ENCODE measurements at places on chromosomes 7 and 10. TPM values are rescaled to one million over a fixed set of nuclear protein-coding genes. Genes with fewer than 3 reads are reported as not detected.

The MACROH2A2 gene
- 14.5 TPM for polyA plus RNA-seq

The ZNF804B gene
- polyA plus RNA-seq: not detected

The GJD4 gene
- not detected for polyA plus RNA-seq

- peaks cover 10% of the 10 kb centered on the region for H3K4me1 ChIP-seq
- H3K36me3 ChIP-seq: peaks cover 10% of the 10 kb centered on the region
- no peak overlapping the region for H3K27ac ChIP-seq
- no peaks in the 10 kb centered on the region for H3K27me3 ChIP-seq
- DNase-seq: no peak
- no peak overlapping the region for H3K4me3 ChIP-seq
Measured at GRCh38 chr10:61984803-61985418, 83.4 kb downstream of the ARID5B start.

- H3K27ac ChIP-seq: no peak overlapping the region
- no peak for DNase-seq
- peaks cover under 1% of the 10 kb centered on the region for H3K4me1 ChIP-seq
- peaks cover 2% of the 10 kb centered on the region for H3K36me3 ChIP-seq
Measured at GRCh38 chr10:71359364-71360046, 37.2 kb upstream of the CDH23 start.

The SLC26A4 gene
- polyA plus RNA-seq: 0.20 TPM

- peak; percentile 13 for DNase-seq
- 0 out of 2 replicates have a peak overlapping the region, but pooled peaks have one; percentile 20 for H3K27ac ChIP-seq
- no peak overlapping the region for H3K4me3 ChIP-seq
Measured at GRCh38 chr10:33098951-33099663, 141.1 kb upstream of the ITGB1 start.

The SMKR1 gene
- polyA plus RNA-seq: not detected

- H3K27me3 ChIP-seq: no peaks in the 10 kb centered on the region
- H3K27ac ChIP-seq: no peak overlapping the region
- no peak for DNase-seq
- no peaks in the 10 kb centered on the region for H3K4me1 ChIP-seq
- no peak overlapping the region for H3K4me3 ChIP-seq
- no peaks in the 10 kb centered on the region for H3K36me3 ChIP-seq
Measured at GRCh38 chr7:144452064-144452463, 48.6 kb upstream of the NOBOX start.

The ITIH5 gene
- 0.07 TPM for polyA plus RNA-seq

DNA sequence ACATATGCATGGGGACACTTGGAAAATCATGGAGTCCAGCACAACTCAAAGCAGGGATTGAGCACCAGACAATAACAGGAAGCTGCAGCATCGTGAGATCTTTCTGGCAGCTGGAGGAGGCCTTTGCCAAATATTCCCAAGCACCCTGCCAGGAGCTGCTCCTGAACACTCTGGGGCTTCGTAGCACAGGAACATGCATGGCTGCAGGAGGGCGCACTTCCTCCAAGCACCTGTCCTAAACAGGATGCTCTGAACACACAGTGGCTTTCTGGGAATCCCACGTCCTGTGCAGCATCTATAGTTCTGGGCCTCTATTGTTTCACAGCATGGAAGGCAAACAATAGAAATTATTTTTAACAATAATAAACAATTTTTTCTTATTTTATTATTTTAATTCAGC lies 4.1 kb downstream of the ABLIM1 start:
- no peaks in the 10 kb centered on the region for H3K27me3 ChIP-seq
- H3K27ac ChIP-seq: no peak overlapping the region
- H3K4me1 ChIP-seq: peaks cover 4% of the 10 kb centered on the region
- DNase-seq: no peak
- H3K36me3 ChIP-seq: no peaks in the 10 kb centered on the region
- H3K4me3 ChIP-seq: no peak overlapping the region

DNA sequence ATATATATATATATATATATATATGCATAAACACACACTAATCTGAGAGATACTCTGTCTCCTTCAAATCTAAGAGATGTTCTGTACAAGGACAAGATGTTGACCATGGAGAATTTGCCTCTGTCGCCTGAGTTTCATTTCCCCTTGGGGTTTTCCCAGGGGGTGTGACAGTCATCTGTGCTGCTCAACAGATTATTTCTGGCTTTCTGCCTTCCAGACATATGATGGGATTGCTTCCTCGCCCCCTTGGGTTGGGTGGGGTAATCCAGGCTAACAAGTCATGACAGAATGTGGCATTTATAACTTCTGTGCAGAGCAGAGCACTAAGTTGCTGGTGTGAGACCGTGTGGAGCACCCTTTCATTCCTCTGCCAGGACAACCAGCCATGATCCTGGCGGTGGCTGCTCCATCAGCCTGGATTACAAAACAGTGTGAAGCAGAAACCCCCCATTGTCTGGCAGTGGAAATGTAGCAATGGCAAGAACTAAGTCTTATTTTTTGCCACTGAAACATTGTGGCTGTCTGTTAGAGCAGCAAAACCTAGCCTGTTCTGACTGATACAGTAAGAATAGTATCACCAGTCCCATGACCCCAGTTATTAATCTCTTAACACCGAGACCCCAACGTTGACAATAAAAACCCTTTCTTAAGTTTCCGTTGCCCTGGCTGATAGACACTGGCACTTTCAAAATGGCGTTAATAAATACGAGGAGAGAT lies 13.7 kb upstream of the USP6NL start:
- no peaks in the 10 kb centered on the region for H3K4me1 ChIP-seq
- no peaks in the 10 kb centered on the region for H3K36me3 ChIP-seq
- peaks cover 3% of the 10 kb centered on the region for H3K27me3 ChIP-seq
- no peak for DNase-seq

The GNGT1 gene
- polyA plus RNA-seq: not detected

DNA sequence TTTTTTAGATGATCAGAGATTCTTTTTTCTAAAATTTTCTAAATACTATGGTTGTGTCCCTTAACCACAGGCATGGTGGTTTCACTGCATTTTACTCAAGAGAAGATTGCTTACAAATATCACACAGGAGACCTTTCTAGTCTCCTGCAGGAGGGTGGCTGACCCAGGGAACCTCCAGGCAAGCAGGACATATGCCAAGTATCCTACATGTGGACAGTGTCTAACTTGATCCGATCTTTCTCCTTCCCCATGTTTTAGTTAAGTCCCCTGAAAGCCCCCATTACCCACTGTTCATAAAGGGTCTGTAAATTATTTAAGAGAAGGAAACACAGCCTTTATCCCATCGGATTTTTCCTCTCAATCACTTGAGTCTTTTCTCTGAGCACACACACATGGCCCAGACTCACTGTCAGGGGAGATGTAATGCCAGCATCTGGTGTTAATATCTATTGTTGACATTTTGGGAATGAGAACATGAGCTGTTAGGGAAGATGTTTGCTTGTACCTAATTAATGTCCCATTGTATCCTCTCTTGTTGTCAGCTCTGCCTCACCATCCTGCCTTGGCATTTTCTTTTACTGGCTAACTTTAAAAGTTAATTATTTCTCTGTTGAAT lies 755.2 kb downstream of the AUTS2 start:
- H3K27me3 ChIP-seq: no peaks in the 10 kb centered on the region
- no peak overlapping the region for H3K27ac ChIP-seq
- H3K4me1 ChIP-seq: no peaks in the 10 kb centered on the region
- H3K36me3 ChIP-seq: no peaks in the 10 kb centered on the region
- no peak overlapping the region for H3K4me3 ChIP-seq

DNA sequence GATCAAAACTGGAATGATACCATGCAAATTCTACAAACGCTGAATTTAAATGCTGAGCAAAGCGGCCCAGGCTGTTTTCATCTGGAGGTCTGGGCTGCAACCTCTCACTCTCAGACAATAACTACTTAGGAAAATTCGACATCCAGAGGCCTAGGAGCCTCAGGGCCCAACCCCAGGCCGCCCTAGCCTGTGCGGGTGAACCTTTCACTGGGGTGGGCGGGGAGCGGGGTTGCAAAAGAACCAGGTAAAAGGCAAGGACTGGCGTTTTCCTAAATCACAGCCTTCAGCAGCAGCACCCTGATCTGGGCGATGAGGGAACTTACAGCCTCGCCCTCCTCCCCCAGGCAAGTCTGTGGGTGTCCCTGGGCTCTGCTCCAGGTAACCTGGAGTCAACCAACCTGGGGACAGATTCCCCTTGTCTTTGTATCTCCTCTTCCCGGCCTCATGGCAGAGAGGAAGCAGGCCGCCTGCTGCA lies 33.4 kb downstream of the CALML5 start:
- peaks cover 17% of the 10 kb centered on the region for H3K4me1 ChIP-seq
- H3K27ac ChIP-seq: peak overlapping the region; percentile 19
- no peaks in the 10 kb centered on the region for H3K36me3 ChIP-seq
- H3K4me3 ChIP-seq: no peak overlapping the region
- H3K27me3 ChIP-seq: no peaks in the 10 kb centered on the region

GRCh38 chr7:154450451-154450850 lies 398.3 kb downstream of the DPP6 start:
- no peak overlapping the region for H3K27ac ChIP-seq
- no peak for DNase-seq
- H3K36me3 ChIP-seq: no peaks in the 10 kb centered on the region
- no peaks in the 10 kb centered on the region for H3K4me1 ChIP-seq
- H3K27me3 ChIP-seq: no peaks in the 10 kb centered on the region

The ANXA8 gene
- 1.1 TPM for polyA plus RNA-seq

The CCL24 gene
- not detected for polyA plus RNA-seq

GRCh38 chr7:106982415-106982814 lies 62.1 kb upstream of the PRKAR2B start:
- no peak overlapping the region for H3K4me3 ChIP-seq
- no peaks in the 10 kb centered on the region for H3K27me3 ChIP-seq
- no peaks in the 10 kb centered on the region for H3K36me3 ChIP-seq
- no peak overlapping the region for H3K27ac ChIP-seq
- peak; percentile 7 for DNase-seq
- peaks cover 2% of the 10 kb centered on the region for H3K4me1 ChIP-seq

DNA sequence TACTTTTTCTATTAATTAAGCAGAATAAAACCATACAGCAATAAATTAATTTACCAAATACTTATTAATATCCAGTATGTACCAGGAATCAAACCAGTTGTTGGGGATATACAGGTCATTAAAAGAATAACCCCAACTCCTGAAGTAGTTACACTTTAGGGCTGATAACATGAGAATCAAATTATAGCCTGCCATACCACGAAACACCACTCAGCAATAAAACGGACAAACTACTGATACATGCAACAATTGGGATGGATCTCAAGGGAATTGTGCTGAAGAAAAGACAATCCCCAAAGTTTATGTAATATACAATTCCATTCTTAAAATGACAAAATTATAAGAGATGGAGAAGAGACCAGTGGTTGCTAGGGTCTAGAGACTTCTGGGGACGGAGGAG lies 22.7 kb downstream of the MCMBP start:
- H3K27me3 ChIP-seq: no peaks in the 10 kb centered on the region
- no peak overlapping the region for H3K4me3 ChIP-seq
- H3K36me3 ChIP-seq: peaks cover 29% of the 10 kb centered on the region
- H3K27ac ChIP-seq: peak overlapping the region; percentile 49
- peaks cover 10% of the 10 kb centered on the region for H3K4me1 ChIP-seq
- no peak for DNase-seq

DNA sequence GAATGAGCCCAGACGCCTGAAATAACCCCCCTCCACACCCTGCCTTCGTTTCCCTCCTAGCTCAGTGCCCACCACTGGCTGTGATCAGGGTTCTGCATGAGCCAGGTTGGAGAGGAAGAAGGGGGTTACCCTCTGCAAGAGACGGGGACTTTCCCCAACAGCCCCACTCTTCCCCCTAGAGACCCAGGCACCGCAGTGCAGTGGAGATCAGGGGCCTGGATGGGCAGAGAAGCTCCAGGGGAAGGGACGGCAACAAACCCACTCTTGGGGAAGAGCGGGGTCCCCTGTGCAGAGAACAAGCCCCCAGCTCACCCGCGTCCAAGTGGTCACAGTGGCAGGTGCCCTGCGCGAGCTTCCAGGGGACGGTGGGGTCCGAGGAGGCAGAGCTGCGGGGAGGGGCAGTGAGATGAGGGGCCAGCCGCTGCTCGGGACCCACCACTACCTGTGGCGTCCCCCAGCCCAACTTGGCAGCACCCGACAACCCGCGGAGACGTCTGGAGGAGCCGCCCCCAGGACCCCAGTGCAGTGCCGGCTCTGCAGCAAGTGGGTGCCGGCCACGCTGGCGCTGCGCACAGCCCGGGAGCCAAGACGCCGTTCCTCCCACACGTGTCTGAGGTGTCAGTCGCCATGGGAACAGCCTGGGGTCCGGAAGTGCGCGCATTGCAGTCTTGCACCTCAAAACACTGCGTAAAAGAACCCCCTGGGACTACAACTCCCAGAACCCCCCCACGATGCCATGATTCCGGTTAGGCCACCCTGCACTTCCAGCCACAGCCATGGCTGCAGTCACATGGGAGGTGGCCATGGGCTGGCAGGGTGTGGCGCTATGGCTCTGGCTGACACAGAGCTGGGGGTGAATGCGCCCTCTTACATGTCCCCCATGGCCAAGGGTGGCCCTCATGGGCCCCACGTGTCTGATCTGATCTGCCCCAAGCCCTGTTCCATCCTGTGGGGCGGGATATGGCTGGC lies 45.8 kb upstream of the WIPI2 start:
- no peaks in the 10 kb centered on the region for H3K27me3 ChIP-seq
- H3K4me3 ChIP-seq: no peak overlapping the region
- H3K27ac ChIP-seq: no peak overlapping the region
- H3K4me1 ChIP-seq: no peaks in the 10 kb centered on the region
- H3K36me3 ChIP-seq: no peaks in the 10 kb centered on the region

The SPDYE5 gene
- polyA plus RNA-seq: not detected

GRCh38 chr10:69374242-69374641 lies 42.5 kb downstream of the TACR2 start:
- H3K27ac ChIP-seq: no peak overlapping the region
- H3K4me3 ChIP-seq: no peak overlapping the region
- no peak for DNase-seq
- H3K4me1 ChIP-seq: peaks cover 5% of the 10 kb centered on the region

GRCh38 chr10:131350660-131351059 lies 39.1 kb upstream of the TCERG1L start:
- H3K36me3 ChIP-seq: no peaks in the 10 kb centered on the region
- H3K4me3 ChIP-seq: no peak overlapping the region

- peaks cover 2% of the 10 kb centered on the region for H3K4me1 ChIP-seq
- H3K27ac ChIP-seq: no peak overlapping the region
- H3K27me3 ChIP-seq: no peaks in the 10 kb centered on the region
- no peak overlapping the region for H3K4me3 ChIP-seq
- no peak for DNase-seq
- H3K36me3 ChIP-seq: no peaks in the 10 kb centered on the region
Measured at GRCh38 chr7:35584990-35585389, 109.9 kb downstream of the HERPUD2 start.

The TMEM72 gene
- polyA plus RNA-seq: not detected

DNA sequence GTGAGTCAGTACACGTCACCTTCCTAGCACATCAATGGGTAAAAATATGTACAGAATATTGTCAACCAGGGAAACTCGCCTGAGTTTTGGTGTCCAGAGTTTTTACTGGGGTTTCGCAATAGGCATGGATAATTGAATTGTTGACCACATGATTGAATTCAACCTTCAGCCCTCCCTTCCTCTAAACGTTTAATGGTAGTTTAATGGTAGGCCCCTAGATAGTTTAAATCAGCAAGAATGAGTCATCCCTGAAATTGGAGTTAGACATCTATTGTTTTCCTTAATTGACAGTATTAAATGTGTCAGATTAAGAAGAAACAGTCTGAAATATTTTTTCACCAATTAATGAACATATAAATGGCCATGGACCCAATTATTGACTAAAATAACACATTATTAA lies 57.8 kb upstream of the CACNA2D1 start:
- no peaks in the 10 kb centered on the region for H3K36me3 ChIP-seq
- H3K27ac ChIP-seq: no peak overlapping the region
- no peaks in the 10 kb centered on the region for H3K27me3 ChIP-seq
- H3K4me1 ChIP-seq: no peaks in the 10 kb centered on the region
- H3K4me3 ChIP-seq: no peak overlapping the region
